HT1080 (cell line): ENCODE measurements at places on chromosomes 3 and 15.

GRCh38 chr15:83483612-83484011 is 36.5 kb downstream of the SH3GL3 start:
- no peak for DNase-seq

DNA sequence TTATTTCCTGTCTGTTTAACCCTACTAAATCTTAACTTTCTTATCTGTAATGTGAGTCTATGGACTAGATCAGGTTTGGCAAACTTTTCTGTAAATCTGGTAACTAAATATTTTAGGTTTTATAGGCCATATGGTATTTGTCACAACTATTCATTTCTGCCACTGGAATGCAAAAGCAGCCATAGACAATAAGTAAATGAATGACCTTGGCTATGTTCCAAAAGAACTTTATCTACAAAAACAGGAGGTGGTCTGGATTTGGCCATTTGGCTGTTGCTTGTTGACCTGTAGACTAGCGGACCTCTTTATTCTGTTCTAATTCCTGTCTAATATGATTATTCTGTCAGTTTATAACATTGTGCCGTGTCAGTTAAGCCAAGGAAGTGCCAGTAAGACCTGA is 314.2 kb downstream of the LPP start:
- no peak for DNase-seq

DNA sequence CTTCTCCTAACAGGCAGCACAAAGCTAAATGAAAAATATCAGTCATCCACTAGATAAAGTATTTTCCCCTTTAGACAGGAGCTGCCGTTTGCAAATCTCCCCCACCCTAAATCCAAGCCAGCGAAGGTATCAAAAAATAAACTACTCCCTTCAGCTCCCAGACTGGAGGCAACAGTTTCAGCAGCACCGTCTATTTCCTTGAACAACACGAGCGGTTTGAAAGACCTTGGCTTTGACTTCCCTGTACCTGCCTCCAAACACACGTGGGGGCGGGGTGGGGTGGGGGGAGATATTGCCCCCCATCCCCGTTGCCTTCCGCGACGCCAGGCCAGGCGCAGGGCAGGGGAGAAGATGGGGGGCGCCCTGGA is 832 bp upstream of the CACNA1D start:
- DNase-seq = no peak

GRCh38 chr15:29129221-29129620 is 140.4 kb downstream of the NSMCE3 start:
- DNase-seq = no peak

DNA sequence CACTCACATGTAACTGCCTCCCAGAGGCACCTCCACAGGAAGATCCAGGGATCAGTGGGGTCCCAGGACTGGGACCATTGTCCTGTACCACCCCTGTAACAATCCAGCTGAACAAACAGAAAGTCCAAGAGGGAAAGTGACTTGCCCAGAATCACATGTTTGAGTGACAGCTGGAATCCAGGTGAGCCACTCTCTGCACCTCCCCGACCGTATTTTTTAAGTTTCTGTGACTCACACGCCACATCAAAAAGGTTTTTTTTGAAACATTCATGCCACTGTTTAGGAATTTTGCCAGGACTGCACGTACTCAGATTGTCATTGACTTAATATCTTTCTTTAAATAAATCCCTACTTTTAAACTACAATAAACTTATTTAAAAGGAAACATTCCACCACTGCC is 9.8 kb upstream of the SLC6A1 start:
- DNase-seq = no peak

DNA sequence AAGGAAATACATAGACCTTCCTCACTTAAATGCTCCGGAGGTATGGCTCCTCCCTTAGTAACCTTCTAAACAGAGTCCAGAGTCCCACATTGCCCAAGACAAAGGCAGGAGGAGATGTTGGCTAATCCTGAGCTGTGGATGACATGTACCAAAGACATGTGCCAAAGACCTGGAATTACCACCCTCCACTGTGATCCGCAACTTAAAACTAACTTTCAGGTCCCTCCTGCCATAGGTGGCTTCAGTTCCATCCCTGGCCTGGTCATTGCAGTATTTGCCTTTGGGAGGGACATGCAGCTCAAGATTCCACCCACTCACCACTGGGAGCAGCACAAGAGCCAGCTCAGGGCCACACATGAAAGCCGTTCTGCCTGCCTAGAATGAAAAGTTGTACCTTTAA is 28.0 kb downstream of the MYZAP start:
- DNase-seq = no peak

- no peak for DNase-seq
Observed at GRCh38 chr15:85475711-85476110, 95.3 kb downstream of the AKAP13 start.

- DNase-seq = peak; percentile 15
Observed at GRCh38 chr3:81218023-81218422, 543.4 kb downstream of the GBE1 start.

DNA sequence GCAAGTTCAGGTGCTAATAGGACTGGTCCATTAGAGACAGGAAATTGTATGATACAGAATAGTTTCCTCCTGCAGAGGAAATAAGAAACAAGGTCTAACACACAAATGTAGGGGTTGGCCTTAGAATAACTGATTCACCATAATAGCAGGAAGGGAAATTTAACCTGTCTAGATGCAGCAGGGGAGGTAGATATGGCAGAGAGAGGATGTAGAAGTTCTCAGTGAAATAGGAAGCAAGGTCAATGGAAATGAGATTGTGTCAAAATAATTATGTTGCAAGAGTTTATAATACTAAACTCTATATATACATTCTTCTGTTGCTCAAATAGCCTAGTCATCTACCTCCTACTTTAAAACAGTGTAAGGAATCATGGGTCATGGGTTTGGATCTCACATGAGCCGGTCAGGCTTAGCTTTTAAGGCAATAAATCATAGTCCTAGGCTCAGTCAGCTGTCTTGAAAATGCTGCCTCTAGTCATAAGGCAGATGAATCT is 17.0 kb downstream of the BCL2A1 start:
- DNase-seq = no peak

DNA sequence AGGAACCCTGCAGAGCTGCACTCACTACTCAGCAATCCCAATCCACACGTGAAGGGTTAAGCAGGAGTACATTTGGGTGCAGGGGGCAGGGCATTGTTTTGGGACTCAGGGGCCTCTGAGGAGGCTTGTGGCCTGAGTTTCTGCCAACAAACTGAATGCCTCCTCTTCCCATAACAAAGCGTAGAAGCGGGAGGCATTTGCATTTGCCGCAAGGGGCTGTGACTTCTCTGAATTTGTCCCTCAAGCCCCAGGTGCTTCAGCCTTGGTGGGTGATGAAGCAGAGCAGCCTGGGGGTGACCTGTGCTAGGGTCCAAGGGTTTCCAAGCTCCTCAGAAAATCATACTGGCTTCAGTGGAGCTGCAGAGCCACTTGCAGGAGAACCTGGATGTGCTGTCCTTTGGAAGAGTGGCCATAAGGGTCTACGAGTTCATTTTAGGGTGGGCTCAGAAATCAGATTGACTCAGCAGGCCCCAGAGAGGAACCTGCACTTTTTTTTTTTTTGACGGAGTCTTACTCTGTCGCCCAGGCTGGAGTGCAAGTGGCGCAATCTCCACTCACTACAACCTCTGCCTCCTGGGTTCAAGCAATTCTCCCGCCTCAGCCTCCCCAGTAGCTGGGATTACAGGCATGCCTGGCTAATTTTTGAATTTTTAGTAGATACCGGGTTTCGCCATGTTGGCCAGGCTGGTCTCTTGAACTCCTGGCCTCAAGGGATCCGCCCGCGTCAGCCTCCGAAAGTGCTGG is 1.4 kb upstream of the RPSA start:
- DNase-seq = no peak
